ENCODE measurements at places on chromosomes 12 and 14. TPM values are rescaled to one million over a fixed set of nuclear protein-coding genes. Genes with fewer than 3 reads are reported as not detected.

The GLIPR1L2 gene
- 0.21 TPM for polyA plus RNA-seq

The MYH6 gene
- not detected for polyA plus RNA-seq

The TDP1 gene
- polyA plus RNA-seq, result 18.8 TPM

The C12orf60 gene
- polyA plus RNA-seq, result 0.71 TPM

The NRIP2 gene
- not detected for polyA plus RNA-seq

The MDM1 gene
- polyA plus RNA-seq, result 14.9 TPM

- DNase-seq, result no peak
Measured at GRCh38 chr12:42481368-42481767, 108.2 kb downstream of the PRICKLE1 start.

DNA sequence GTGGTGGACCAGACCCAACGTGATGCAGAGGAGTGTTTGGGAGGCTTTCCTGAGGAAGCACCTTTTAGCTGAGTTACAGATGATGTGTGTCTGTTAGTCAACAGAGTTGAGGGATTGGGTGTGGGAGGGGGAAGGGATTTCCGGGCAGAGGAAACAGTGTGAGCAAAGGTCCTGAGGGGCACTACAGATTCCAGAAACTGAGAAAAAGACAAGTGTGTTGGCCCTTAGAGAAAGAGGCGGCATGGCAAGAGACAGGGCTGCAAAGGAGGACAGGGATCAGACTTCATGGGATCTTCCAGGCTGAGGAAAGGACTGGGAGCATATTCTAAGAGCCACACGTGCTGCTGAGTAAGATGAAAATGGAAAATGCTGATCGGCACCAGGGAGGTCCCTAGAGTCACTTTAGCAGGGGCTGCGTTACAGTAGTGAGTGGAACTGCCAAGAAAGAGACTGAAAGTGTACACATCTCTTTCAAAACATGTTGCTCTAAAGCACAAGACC, 9.4 kb upstream of the RPS6KL1 start:
- no peak for DNase-seq

- peak; percentile 66 for DNase-seq
Measured at GRCh38 chr14:79544698-79545070, 666.6 kb downstream of the DIO2 start.

- DNase-seq, result no peak
Measured at GRCh38 chr12:49948866-49949845, 1.4 kb upstream of the AQP2 start.

GRCh38 chr12:12506496-12506890, 56.2 kb downstream of the DUSP16 start:
- peak; percentile 49 for DNase-seq

DNA sequence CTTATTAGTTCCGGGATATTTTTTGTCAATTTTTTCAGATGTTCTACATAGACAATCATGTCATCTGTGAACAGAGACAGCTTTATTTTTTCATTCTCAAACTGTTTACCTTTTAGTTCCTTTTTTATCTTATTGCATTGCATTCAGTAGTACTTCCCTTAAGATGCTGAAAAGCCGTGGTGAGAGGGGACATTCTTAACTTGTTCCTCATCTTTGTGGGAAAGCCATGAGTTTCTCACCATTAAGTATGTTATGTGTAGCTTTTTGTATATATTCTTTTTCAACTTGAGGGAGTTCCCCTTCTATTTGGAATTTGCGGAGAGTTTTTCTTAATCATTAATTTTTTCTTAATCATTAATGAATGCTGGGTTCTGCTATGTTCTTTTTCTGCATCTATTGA, 1727.1 kb upstream of the SEL1L start:
- no peak for DNase-seq

DNA sequence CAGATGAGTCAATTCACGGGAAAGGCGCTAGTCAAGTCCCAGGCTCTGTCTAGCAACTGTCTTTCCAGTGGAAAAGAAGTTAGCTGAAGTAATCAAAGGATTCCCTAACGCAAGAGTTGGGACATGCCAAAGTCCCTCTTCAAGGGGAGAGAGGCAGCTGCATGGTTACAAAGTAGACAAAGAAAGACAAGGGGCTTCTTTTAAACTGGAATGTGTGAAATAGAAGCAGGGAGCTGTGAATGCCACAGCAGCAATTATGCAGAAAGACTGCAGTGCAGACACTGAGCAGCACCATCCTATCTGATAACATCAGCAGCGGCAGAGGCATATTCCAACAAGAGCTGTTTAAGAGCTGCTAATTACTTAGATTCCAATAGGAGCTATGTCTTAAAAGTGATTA, 12.5 kb upstream of the CIPC start:
- no peak for DNase-seq

Measured in BJ (cell line).